Body of pancreas (tissue), 4 donors: ENCODE measurements at places on chromosomes 3 and 15. TPM values are rescaled to one million over a fixed set of nuclear protein-coding genes. Genes with fewer than 3 reads are reported as not detected.

DNA sequence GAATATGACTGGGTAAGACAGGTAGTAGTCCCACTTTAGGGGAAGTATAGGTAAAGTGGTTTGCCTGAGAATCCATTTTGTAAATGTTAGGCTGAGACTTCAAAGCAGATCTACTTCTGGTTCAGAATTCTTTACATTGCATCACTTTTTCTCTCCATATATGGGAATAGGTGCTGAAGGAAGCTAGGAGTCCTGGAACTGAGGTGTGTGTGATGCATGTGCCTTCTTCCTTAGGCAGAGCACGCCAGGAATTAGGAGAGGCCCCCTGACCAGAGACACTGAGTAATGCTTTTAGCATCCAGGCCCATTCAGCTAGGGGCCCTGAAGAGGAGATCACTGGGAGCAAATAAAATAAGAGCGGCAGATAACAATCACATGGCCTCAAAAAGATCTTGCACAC, 69.2 kb upstream of the DCP1A start:
- no peak for DNase-seq

GRCh38 chr15:57692709-57693108, 13.8 kb upstream of the POLR2M start:
- no peak for DNase-seq

DNA sequence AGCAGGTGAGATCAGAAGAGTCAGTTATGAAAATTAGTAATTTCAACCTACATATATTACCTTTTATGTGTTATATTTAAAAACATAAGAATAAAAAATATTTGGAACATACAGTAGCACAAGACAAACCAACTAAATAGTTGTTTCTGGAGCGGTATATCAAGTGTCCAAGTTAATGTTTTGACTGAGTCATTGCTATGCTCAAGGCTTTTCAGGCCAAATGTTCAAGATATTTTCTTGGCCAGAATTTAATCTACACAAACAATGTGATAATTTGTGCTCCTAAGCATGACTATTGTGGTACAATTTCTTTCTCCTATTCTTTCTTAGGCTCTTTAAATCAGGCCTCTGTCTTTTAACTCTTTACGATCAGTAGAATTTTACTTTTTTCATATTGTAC, 412.4 kb downstream of the RAP2B start:
- DNase-seq = no peak

- DNase-seq = no peak
Observed at GRCh38 chr3:46369675-46370132, 1.0 kb upstream of the CCR5 start.

- no peak for DNase-seq
Observed at GRCh38 chr3:155884292-155884691, 13.8 kb downstream of the GMPS start.

DNA sequence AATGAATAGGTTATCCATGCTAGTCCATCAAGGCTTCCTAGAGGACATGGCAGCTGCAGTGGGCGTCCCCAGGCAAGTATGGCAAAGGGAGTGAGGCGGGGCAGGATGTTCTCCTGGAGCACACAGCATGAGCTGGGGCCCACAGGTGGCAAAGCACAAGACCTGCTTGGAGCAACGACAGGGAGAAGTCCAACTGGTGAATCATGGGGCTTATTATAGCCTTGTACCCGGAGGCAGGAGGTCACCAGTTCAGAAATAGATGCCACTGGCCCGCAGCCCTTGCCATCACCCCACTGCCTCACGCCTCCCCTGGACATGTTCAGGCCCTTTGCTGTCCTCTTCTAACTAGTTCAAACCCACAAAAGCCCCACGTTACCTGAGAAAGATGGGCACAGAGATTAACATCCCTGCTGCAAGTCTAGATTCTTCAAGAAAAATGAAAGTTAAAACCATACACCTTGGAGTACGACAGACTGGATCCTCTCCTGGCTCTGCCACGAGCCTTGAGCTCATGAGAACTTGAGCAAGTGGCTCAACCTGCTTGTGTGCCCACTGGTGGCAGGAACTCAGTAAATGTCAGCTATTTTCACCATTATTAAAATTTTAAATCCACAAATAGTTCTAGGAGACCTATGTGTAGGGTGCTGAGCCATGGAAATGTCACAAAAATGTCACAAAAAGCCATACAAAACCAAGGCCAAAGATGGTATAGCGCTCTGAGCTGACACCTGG, 1.8 kb upstream of the SRGAP3 start:
- no peak for DNase-seq

GRCh38 chr15:60458721-60459120, 20.2 kb downstream of the ICE2 start:
- DNase-seq = no peak

- no peak for DNase-seq
Observed at GRCh38 chr3:64651741-64652241, 36.0 kb downstream of the ADAMTS9 start.

DNA sequence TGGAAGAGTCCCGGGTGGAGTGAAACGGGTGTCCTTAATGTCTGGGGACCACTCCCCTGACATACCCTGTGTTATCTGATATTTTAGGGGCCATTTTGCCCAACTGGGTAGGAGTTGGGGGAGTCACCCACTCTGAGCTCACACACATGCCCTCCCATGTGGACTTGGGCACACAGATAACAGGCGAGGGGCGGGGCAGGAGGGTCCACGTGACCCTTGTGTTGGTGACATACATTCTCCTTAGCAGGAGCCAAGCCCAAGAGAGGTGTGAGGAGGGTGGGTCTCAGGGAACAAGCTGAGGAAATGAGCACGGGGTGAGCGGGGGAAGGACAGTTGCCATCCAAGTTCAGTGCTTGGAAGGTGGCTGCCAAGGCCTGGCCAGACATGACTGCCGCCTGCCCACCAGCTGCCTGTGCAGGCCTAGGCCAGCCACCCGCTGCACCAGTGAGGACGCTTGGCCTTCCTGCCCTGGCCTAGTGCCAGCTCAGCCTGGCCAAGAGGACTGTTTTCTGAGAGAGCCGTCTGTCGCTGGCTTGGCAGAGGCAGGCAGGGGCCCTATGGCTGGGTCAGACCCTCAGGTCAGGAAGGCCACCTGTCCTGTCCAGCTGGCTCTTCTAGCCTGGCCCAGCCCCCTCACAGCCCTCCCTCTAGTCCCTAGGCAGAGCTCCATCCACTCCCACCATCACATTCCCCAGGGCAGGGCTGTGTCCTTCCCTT, 31.3 kb upstream of the TMEM115 start:
- peak; percentile 76 for DNase-seq

DNA sequence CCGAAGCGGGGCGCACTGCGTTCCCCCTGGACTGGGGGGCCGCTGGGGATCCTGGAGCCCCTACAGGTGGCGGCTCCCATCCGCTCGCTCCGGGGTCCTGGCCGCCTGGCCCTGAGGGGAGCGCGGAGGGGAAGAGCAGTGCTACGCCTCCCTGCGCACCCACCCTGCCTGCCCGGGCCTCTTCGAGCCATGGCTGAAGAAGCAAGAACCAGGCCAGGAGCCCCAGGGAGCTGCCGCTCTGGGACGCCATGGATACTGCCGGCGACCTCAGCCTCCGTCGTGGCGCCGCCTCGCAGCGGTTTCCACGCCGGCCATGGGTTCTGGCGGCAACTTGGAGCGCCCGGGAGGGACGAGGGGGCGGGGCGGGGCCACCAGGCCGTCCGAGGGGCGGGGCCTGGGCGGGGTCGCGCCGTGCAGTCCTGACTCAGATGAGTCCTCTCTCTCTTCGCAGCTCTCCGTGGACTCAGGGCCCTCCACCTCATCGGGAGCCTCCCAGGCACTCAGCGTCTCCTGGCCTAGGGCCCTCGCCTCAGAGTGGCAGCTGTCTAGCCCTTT, 50.9 kb downstream of the MYL3 start:
- peak; percentile 92 for DNase-seq

- peak; percentile 53 for DNase-seq
Observed at GRCh38 chr3:194730365-194730764, 44.7 kb downstream of the FAM43A start.

DNA sequence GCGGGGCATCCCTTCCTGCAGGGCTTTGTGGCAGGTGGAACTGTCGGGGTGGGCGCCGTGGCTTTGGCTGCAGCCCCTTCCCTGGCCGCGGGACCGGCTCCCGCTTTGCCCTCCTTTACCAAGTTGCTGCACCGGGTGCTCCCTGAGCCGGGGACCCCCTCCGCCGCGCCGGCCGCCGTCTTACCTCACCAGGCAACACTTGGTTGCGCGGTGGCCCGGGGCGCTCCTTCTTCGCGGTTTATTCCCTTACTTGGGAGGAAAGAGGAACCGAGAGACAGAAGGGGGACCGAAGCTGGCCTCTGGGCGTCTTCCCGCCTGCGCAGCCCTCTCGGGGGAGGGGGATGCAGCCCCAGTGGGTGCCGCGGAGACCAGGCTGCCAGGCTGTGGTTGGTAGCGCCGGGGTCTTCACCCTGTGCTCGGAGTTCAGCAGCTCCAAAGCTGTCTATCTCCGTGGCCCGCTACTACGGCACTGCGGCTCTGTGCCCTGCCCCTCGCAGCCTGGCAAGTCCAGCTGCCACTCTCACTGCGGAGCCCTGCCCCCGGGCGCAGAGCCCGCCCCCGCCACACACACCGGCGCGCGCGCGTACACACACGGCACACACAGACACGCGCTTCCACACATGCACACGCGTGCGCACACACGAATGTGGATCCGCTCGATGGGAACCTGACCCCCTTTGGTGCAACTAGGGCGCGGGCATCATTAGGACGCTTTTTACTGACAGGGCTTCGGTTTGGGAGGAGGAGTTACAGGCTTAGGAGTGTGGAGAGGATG, at the start of gene DGKG:
DGKG (minus strand) TSS at position 473 of the 775 bp plus-strand sequence. CDS start 41,775 bp downstream, outside the sequence.
- DNase-seq = peak; percentile 55

- peak; percentile 59 for DNase-seq
Observed at GRCh38 chr15:40092256-40092978, 16.3 kb downstream of the BMF start.

- DNase-seq = no peak
Observed at GRCh38 chr3:119351581-119351980, 57.4 kb downstream of the ARHGAP31 start.

DNA sequence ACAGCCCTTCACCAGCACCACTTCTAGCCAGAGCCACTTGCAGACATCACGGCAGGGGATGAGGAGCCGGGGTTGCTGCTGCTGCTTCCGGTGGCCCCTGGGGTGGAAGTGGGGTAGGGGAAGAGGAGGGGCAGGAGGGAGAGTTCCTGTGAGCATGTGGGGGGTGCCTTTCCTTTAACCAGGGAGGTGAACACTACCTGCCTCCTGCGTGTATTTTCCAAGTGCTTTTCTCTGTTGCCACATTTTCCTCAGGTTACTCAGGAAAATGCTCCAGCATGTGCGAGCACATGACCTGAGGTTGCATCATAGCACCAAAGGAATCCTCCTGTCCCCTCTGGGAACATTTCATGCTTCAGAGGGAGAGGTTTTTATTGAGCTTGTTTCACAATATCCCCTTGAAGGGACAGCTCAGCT, 12.2 kb upstream of the SACM1L start:
- no peak for DNase-seq

- DNase-seq = no peak
Observed at GRCh38 chr15:71821547-71822129, 11.3 kb downstream of the NR2E3 start.

GRCh38 chr15:53591041-53591440, 168.4 kb downstream of the WDR72 start:
- DNase-seq = no peak

DNA sequence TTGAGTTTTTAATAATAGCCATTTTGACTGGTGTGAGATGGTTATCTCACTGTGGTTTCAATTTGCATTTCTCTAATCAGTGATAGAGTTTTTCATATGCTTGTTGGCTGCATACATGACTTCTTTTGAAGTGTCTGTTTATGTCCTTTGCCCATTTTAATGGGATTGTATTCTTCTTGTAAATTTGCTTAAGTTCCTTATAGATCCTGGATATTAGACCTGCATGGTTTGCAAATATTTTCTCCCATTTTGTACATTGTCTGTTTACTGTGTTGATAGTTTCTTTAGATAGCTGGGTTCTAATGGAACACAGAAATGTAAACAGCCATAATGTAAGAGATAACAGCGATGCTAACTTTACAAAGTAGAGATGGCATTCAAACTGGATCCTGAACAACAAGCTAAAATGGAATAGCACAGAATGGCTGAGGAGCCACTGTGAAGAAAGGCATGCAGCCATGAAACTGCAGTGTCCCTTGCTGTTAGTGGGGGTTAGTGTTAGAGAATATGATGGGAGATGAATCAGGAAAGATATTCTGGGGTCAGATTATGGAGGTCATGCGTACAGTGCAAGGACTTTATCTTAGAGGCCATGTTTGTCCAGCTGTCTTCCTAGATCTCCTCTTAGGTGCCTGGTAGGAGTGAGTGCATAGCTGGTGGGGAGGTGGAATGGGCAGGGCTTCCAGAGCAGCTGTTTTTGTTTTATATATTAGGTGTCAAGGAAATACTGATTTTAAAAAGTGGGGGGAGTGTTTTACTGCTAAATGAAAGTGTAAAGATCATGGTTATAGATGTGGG, 48.1 kb downstream of the BBS4 start:
- no peak for DNase-seq

GRCh38 chr3:53109190-53109589, 21.0 kb downstream of the RFT1 start:
- DNase-seq = no peak

DNA sequence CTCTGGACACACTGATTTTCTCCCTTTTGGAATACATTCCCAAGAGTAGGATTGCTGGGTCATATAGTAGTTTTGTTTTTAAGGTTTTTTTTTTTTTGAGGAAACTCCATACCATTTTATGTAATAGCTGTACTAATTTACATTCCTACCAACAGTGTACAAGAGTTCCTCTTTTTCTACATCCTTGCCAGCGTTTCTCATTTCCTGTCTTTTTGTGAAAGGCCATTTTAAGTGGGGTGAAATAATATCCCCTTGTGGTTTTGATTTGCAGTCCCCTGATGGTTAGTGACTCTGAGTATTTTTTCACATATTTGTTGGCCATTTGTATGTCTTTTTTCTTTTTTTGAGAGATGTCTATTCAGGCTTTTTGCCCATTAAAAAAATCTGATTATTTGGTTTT, 1205.5 kb downstream of the ROBO1 start:
- no peak for DNase-seq

DNA sequence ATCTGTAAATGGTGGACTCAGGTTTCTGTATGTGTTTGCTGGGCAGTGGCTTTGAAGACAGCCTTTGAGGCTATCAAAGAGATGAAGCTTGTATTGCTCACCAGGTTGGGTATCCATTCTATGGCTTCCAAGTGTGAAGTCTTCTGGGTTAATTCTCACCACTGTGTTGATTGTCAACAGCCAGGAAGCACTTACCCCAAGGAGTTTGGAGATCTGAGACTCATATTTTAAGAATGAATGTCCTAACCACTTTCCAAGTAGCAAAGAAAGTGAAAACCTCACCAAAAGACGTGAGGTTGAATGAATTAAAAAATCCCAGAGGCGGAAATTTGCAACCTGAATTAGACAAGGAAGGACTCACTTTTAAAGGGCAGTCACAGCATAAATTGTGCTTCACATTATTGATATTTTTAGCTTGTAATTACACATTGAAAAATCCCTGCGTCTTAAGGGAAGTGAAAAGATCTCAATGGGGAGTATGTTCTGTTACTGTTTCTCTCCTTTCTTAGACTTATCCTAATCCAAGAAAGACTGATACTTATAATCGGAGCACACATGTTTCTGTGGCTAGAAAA, 304.0 kb upstream of the TPRG1 start:
- DNase-seq = no peak

GRCh38 chr3:117450026-117450425, 740.4 kb downstream of the TUSC7 start:
- DNase-seq = no peak

The SH2D7 gene
- not detected for total RNA-seq

The APBA2 gene
- 13.2 TPM for total RNA-seq

The KLHL40 gene
- total RNA-seq = not detected

The TAGLN3 gene
- total RNA-seq = 0.52 TPM

The MST1R gene
- total RNA-seq = 12.2 TPM

The IQCH gene
- total RNA-seq = 1.6 TPM
